RWPE1 (cell line): ENCODE measurements at places on chromosomes 13 and 19.

DNA sequence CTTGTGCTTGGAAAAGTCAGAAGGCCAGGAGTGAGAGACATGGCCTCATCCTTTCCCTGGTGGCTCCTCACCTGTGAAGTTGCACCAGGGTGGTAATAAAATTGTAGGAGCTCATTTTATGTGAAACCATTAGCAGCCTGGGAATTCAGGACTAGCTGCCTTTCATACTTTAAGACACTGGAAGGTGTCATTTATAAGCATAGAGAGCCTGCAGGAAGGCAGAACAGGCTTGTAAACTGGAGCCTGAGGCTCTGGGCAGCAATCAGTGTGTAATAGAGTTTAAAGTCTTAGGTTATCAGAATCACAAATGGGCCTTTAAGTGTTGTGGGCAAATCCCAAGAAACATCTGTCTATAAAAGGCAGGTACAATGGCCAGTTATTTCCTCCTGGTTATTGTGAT is 127.2 kb downstream of the TM9SF2 start:
- no peak for DNase-seq

DNA sequence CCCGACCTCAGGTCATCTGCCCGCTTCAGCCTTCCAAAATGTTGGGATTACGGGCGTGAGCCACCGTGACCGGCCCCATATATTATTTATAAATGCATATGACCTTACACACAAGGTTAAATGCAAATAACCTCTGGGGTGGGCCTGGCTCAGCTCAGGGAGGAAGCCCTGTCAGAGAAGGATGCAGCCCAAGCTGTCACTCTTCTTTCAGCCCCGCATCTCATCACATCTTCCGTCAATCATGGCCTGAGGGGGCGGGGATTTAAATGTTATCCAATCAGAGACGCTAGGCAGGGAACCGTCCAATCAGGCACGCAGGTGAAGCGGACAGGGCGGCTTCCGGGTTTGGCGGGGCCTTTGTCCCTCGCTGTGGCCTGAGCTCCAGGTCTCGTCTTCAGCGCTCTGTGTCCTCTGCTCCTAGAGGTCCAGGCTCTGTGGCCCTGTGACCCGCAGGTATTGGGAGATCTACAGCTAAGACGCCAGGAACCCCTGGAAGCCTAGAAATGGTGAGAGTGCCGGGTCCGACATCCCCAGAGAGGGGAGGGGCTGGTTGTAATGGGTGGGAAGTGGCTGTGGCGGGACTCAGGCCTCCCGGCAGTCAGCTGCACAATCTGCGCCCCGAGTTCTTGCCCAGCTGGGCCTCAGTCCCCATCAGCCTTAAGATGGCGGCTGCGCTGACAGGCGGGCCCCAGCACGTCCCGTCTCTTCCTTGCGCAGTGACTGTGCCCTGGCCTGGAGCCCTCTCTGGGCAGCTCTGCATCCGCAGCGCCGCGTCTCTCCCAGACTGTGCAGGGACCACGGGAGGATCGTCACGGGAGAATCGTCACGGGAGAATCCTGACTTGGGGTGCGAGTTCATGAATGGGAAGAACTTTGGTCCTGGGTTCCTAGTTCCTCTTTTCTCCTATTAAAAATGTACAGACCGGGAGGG is at the start of gene ZNF430:
TSS of gene ZNF430 (plus strand) at position 360 of the 930 bp plus-strand sequence. CDS start at position 504, 144 bp downstream.
- peak; percentile 94 for DNase-seq

GRCh38 chr19:17682273-17682672 is 5.9 kb downstream of the UNC13A start:
- no peak for DNase-seq

DNA sequence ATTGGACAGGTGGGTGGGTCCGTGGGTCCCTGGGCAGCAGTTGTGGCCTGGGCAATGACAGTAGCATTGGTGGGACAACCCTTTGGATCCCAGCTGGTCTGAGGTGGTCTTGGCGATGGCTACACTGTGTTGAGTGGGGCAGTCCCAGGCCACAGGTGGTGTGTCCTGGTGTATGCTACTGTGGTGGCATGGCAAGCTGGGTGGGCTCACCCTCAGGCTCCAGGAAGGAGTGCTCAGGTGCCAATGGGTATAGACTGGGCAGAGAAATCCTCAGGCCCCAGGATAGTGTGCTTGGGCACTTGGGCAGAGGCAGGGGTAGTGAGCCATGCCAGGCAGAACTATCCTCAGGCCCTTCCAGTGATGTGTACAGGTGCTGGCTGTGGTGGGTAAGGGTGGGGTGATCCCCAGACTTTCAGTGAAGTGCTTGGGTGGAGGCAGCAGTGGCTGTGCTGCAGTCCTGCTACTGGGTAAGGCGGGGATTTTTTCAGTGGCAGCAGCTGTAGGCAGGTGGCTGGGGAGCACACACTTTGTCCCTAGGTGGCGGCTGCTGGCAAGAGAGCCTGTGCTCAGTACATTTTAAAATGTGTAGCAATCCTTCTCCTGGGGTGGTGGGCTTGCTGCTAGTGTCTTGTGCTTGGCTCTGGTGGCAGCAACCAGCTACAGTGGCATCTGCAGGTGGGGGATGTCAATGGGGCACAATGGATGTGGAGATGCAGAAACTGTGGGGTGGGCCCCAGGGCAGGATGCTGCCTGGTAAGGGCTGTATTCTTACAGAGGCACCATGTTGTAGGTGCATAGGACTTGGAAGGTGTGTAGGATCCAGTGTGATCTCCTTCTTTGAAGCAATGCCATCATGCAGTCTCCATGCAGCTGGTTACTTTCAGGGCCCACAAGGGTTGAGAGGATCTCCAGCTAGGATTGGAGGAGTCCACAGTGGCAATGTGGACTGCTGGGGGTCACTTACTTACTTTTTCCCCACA is 64.9 kb downstream of the DNAJC3 start:
- no peak for DNase-seq

- DNase-seq = no peak
Observed at GRCh38 chr19:40592170-40592569, 9.0 kb upstream of the LTBP4 start.

DNA sequence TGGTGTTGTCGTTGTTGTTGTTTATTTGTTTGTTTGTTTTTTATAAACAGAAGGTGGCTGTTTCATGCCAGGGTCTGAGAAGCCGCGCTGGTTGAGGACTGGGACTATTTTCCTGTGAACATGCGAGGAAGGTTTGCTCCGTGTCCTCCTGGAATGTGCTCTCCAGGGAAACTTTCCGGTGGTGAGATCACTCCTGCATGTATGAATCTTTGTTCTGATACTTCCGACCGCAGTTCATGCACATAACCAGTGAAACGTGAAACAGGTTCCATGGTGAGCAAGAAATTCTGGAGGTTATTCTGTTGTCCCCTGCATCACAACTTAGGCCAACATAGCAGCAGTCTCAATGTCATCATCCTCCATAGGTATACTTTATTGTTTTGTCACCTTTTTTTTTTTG is 187.6 kb upstream of the ARGLU1 start:
- no peak for DNase-seq

DNA sequence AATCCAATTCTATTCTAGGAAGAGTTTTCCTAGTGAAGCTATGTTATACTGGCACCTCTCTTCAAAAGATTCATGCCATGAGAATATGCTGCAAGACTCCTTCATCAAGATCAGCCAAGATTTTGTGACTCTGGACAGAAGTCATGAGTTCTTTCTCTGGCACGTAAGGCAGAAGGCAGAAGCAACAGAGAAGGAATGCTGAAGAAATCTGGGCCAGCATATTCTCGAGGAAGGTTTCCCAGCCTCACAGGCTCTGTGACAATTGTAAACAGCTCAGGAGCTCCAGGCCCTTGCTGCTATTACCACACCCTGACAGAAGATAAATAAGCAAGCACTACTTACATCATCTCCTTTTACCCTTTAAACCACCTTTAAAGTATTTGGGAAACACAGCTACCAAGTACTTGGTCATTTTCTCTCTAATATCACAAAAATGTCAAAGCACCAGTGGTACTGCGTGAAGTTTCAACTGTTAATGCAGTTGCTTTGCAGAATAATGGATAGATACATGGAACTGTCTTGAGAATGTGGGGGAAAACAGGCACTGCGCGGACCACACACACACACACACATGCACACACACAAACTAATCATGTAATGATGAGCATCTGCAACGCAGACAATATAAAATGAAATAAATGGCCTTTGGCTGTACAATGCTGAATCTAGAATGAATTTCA is 55.4 kb downstream of the INTS6 start:
- DNase-seq = no peak

GRCh38 chr13:44017756-44018309 is 138.1 kb downstream of the LACC1 start:
- no peak for DNase-seq

DNA sequence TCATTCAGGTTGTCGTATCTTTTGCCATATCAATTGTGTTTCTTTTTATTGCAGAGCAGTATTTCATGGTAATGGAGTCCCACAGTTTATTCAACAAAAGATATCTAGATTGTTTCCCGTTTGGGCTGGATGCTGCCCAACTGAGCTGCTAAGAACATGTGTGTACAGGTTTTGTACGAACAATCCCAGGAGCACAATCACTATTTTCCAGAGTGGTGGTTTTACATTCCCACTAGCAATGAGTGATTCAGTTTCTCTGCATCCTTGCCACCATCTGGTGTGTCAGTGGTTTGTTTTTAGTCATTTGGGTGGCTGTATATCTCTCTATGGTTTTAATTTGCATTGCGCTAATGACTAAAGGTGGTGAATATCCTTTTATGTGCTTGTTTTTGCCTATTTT is 52.7 kb upstream of the ZDHHC20 start:
- peak; percentile 52 for DNase-seq

- DNase-seq = no peak
Observed at GRCh38 chr13:28754698-28755545, 36.2 kb upstream of the SLC46A3 start.

GRCh38 chr19:1000095-1000494 is at the start of gene GRIN3B:
GRIN3B (plus strand) TSS chr19:1000419; CDS start chr19:1000438, 19 bp downstream.
- DNase-seq = peak; percentile 54

GRCh38 chr13:32861304-32861703 is 154.9 kb upstream of the KL start:
- no peak for DNase-seq

- no peak for DNase-seq
Observed at GRCh38 chr13:76886005-76886291, 257 bp downstream of the KCTD12 start.

DNA sequence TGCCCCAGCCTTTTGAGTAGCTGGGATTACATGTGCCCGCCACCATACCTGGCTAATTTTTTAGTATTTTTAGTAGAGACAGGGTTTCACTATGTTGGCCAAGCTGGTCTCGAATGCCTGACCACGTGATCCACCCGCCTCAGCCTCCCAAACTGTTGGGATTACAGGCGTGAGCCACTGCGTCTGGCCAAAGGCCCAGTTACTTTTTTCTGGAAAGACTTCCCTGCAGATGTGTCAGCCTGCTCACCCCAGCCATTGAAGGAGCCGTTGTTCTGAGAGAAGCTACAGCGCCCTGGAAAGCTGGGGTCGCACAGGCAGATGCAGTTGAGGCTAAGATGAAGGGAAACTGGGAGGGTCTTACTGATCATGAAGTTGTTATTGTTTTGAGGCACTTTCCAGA is 7.9 kb upstream of the ZNF626 start:
- no peak for DNase-seq

GRCh38 chr13:30164146-30164545 is 143.2 kb downstream of the KATNAL1 start:
- DNase-seq = no peak

DNA sequence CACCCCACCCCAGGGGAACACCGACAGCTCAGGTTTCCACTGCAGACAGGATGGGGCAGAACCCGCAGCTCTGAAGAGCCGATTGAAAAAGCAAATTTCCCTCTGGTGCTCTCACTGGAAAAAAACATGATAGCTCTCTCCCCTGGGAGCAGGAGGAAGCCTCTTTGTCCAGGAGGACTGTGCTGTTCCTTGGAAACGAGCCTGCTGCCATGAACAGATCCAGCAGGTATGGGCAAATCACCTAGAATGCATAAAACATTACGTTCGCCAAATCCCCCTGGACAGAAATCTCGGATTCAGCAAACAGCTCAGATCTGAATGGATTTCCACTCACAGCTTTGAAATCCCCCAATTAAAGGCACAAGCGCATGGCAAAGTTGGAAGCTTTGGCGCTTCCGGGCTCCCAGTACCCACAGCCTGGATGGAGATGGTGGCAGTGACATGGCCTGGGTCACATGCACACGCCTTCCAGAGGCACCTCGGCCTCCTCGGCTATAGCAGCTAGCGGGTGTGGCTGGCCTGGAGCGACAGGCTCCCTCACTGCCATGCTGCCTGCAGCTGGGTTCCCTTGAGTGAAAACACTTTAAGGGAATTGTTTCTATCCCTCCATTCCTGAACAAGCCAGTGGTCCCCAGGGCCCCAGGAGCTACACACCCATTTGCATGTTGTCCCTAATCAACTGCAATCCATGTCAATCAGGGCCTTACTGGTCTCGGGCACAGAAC is 59.1 kb downstream of the CEBPG start:
- no peak for DNase-seq

DNA sequence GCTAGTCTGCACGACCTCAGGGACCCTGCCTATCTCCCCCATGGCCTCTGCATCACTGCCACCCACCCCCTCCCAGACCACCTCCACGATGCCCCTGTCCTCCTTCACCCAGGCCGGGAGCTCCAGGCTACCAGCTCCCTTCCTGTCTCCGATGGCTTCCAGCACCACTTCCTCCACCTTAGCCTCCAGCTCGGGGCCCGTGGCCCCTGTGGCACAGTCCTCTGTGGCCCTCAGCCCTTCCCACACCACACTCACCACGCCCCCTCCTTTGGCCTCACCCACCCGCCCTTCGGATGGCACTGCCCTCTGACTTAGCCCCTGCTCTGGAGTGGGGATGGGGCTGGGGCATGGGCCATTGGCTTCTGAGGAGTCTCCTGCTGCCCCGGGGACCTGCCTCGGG is 7.2 kb downstream of the PALM3 start:
- no peak for DNase-seq

DNA sequence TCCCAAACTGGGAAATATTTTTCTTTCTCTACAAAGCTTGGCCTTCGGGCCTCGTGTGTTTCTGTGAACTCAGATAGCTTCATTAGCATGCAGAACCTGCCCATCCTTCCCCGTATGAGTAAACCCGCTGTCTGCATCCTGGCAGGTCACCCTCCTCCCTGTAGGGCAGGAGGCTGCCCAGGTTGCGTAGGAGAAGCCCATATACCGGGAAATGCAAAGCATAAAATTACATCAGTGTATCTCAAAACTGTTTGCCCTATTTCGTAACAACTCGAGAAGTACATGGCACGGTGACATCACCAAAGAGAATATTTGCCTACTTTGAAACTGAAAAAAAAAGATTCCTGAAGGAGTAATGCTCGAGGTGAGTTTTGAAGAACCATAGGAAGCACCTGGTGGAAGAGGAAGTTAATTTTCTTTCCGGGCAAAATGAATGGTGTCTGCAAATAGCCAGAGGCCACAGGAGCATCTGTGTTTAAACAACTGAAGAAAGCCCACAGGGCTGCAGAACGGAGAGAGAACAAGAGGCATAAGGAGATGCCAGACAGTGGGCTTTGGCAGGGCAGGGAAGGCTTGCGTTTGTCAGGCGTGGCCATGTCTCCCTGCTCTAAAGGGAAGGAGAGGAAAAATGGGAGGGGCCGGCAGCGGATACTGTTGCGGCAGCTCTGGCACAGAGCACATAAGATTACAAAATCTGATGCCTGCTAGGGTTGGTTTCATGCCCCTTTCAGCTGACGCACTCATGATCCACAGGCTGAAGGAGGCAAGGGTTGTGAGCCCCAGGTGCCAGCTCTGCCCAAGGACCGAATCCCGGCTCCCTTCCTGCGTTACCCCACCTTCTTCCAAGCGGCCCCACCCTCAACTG is 81.4 kb downstream of the IRS2 start:
- DNase-seq = peak; percentile 51

- no peak for DNase-seq
Observed at GRCh38 chr19:35048911-35049411, 7.4 kb downstream of the HPN start.
